Stomach (tissue), 19 donors: ENCODE measurements at places on chromosomes 7 and 10. TPM values are rescaled to one million over a fixed set of nuclear protein-coding genes. Genes with fewer than 3 reads are reported as not detected.
A peak's percentile ranks its signal among the peaks of the same experiment; 100 is the strongest.

- no peak for DNase-seq
Measured at GRCh38 chr7:32221736-32222135, 151.5 kb upstream of the PDE1C start.

DNA sequence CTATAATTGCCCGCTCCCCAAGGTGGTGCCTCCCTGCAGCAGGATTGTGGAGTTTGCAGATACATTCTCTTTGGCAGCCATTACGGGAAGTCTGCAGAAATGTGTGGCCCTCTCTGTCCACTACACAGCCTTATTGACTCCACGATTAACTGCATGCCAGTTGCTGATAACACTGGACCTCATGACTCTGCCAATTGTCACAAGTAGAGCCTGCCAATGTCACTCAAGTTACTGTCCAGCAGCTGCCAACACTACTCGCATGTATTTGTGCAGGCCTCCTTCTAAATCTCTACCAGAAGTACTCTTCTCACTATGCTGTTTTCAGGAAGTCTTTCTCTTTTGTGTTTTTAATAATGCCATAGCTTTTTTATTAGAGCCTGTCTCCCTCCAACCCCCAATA, 128.8 kb downstream of the PPP1R3A start:
- no peak for DNase-seq

DNA sequence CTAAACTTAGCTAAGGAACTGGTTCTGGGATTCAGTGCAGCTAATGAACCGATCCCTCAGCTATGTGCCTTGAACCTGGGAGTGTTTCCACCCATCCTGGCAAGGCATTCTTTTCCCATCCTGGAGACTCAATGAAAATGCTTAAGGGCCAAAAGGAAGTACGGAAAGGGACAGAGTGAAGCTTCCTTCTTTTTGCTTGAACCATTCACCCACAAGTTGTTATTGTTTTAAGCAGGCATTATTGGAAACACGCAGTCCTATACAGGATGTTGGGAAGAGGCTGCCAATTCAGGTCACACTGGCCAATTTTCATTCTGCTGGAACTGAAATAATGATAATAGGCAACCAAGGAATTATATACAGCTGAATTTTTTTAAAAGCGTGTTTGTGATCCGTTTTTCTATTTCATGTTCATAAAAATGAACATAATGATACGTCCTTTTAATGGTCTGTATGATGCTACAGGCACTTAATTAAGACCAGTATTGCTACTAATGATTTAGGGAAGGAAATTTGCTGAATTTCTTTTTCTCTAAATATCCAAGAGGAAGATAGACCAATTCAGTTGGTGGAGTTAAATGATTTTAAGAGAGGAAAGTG, 57.8 kb upstream of the FZD1 start:
- no peak for DNase-seq

- DNase-seq = no peak
Measured at GRCh38 chr7:132028144-132028920, 471.9 kb upstream of the PODXL start.

DNA sequence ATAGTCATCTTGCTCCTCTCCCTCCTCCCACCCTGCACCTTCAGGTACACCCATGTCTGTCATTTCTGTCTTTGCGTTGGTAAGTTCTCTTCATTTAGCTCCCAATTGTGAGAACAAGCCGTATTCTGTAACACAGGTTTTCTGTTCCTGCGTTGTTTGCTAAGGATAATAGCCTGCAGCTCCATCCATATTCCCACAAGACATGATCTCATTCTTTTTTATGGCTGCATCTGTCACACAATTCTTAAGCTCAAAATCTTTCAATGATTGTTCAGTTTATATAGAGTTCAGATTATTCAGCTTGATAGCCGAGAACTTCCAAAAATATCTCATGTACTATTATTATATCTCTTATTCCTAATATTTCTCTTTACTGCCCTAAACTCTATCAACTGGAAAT, 16.0 kb upstream of the TMEM168 start:
- DNase-seq = no peak

- no peak for DNase-seq
Measured at GRCh38 chr7:148290538-148290937, 300.0 kb upstream of the C7orf33 start.

The ADAM22 gene
- 10.5 TPM for total RNA-seq

The ZNF746 gene
- 12.3 TPM for total RNA-seq

GRCh38 chr7:157008206-157009169, 2.0 kb downstream of the MNX1 start:
- peak; percentile 23 for DNase-seq

- DNase-seq = no peak
Measured at GRCh38 chr10:126235979-126236851, 152.1 kb downstream of the ADAM12 start.
